Tracheal epithelial cell (primary cell): ENCODE measurements at places on chromosomes 3 and 15. TPM values are rescaled to one million over a fixed set of nuclear protein-coding genes. Genes with fewer than 3 reads are reported as not detected.

Gene FBXO40
- not detected in 2 replicates for total RNA-seq

Gene GOLGA6B
- total RNA-seq, result not detected in 2 replicates

Gene TLR9
- total RNA-seq, result under 0.01 TPM in 1 of 2 replicates, not detected in the other

Gene LRRIQ4
- total RNA-seq, result not detected in 2 replicates

Gene ZIC1
- not detected in 2 replicates for total RNA-seq

Gene PLSCR2
- total RNA-seq, result 0.21 TPM in 1 of 2 replicates, not detected in the other

Gene COLQ
- under 0.01 TPM in 2 replicates for total RNA-seq

Gene MEX3B
- 0.64 and 3.4 TPM in 2 replicates for total RNA-seq

Gene NUDT16
- total RNA-seq, result 3.6 and 6.8 TPM in 2 replicates

Gene HDC
- not detected in 2 replicates for total RNA-seq

Gene POPDC2
- not detected in 2 replicates for total RNA-seq

Gene XIRP1
- total RNA-seq, result under 0.01 TPM in 1 of 2 replicates, not detected in the other

Gene TRAT1
- total RNA-seq, result not detected in 2 replicates

Gene LMLN
- total RNA-seq, result 4.7 and 5.3 TPM in 2 replicates

Gene CASR
- total RNA-seq, result under 0.01 TPM in 1 of 2 replicates, not detected in the other

Gene PLAAT1
- total RNA-seq, result 0.85 and 1.2 TPM in 2 replicates

Gene NLGN1
- 0.21 and 2.4 TPM in 2 replicates for total RNA-seq

Gene GABRR3
- not detected in 2 replicates for total RNA-seq

Gene INKA1
- 10.4 and 22.2 TPM in 2 replicates for total RNA-seq

Gene CHRNA3
- total RNA-seq, result not detected in 2 replicates

Gene EMC7
- 21.7 and 27.3 TPM in 2 replicates for total RNA-seq

Gene WDR93
- total RNA-seq, result not detected in 2 replicates

Gene ISLR
- not detected in 2 replicates for total RNA-seq

Gene CADPS
- under 0.01 TPM in 1 of 2 replicates, not detected in the other for total RNA-seq

Gene CFAP20DC
- 7.7 and 12.8 TPM in 2 replicates for total RNA-seq

Gene SERPINI2
- total RNA-seq, result not detected in 2 replicates

Gene NDN
- 6.5 and 13.6 TPM in 2 replicates for total RNA-seq

Gene PATL2
- total RNA-seq, result 0.24 and 0.85 TPM in 2 replicates

Gene TTC21A
- 2.7 and 5.5 TPM in 2 replicates for total RNA-seq

Gene GOLGA8K
- total RNA-seq, result not detected in 2 replicates

Gene CBLB
- 17.5 and 23.9 TPM in 2 replicates for total RNA-seq

Gene IL20RB
- total RNA-seq, result 86.8 and 233 TPM in 2 replicates

Gene FOXB1
- not detected in 2 replicates for total RNA-seq

Gene SLC15A2
- 0.96 and 6.2 TPM in 2 replicates for total RNA-seq

Gene RHO
- total RNA-seq, result not detected in 2 replicates

Gene APEH
- total RNA-seq, result 208 and 240 TPM in 2 replicates

Gene DLL4
- total RNA-seq, result under 0.01 TPM in 1 of 2 replicates, not detected in the other

Gene ANKUB1
- total RNA-seq, result 1.3 and 1.4 TPM in 2 replicates

Gene CPB1
- not detected in 2 replicates for total RNA-seq

Gene MAP2K5
- total RNA-seq, result 2.9 and 6.8 TPM in 2 replicates

Gene TYRO3
- 4.8 and 5.5 TPM in 2 replicates for total RNA-seq

Gene XCR1
- total RNA-seq, result under 0.01 TPM in 1 of 2 replicates, not detected in the other

Gene GPD1L
- total RNA-seq, result 7.5 and 23.4 TPM in 2 replicates

Gene SLC28A1
- total RNA-seq, result not detected in 2 replicates

Gene CPEB1
- total RNA-seq, result under 0.01 TPM in 1 of 2 replicates, not detected in the other

Gene ESYT3
- 0.43 and 0.48 TPM in 2 replicates for total RNA-seq

Gene CRABP1
- not detected in 2 replicates for total RNA-seq

Gene PCOLCE2
- total RNA-seq, result 1.1 and 5.1 TPM in 2 replicates

Gene NECTIN3
- 12.6 and 14.9 TPM in 2 replicates for total RNA-seq

Gene FLNB
- 472 and 614 TPM in 2 replicates for total RNA-seq

Gene OR5K2
- not detected in 2 replicates for total RNA-seq
